ENCODE measurements at places on chromosomes 4 and X.
A peak's percentile ranks its signal among the peaks of the same experiment; 100 is the strongest.

GRCh38 chr4:54976682-54977081 lies 148.7 kb downstream of the KDR start:
- no peak for DNase-seq

GRCh38 chr4:26131711-26132110 lies 189.1 kb upstream of the RBPJ start:
- no peak for DNase-seq

DNA sequence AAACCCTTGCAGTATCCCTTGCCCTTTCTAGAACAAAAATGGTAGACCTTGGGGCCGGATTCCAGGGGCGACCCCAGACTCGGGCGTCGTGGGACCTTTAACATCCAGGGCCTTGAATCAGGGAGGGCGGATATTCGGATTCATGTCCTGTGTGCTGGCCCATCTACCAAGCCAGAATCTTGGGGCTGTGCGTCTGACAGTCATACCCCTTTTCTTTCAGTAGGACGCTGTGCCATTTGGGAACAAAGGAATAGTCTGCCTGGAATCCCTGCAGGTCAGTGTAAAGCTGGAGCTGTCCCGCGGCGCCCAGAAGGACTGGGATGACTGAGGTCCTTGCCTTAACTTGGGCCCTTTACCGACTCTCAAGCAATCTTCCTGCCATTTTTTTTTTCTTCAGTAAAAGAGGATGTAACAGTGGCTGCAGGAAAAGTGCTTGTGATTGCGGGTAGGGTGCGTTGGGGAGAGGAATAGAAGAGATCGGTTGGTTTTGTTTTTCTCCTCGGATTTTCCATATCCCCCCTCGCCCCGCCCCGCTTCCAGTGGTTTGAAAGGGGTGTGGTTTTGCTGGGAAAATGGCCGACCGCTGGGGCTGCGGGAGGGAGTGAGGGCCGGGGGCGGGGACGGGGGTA lies 518 bp downstream of the ARMCX1 start:
- peak; percentile 3 for DNase-seq

- no peak for DNase-seq
These were observed 34.4 kb downstream of the ARHGEF38 start for GRCh38 chr4:105586638-105587328.

DNA sequence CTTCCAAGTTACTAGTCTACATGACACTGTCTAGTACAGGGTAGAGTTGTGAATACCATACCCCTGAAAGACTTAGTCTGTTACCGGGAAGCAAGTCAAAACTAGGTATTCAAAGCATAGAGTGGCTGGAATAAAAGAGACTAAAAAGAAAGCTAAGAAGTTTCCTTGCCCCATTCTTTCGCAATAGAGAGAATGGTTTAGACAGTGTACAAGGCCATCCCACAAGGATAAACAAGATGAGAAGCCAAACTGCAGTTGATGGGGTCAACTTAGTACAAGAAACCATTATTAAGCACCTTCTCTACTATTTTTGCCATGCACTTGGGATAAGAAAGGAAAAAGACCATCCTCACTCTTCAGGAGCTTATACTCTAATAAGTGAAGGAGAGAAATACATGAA lies 30.3 kb downstream of the AMMECR1 start:
- DNase-seq: peak; percentile 49

- DNase-seq: no peak
These were observed 570.3 kb downstream of the ADGRL3 start for GRCh38 chr4:61770456-61770855.

- DNase-seq: no peak
These were observed 4.8 kb downstream of the TBC1D14 start for GRCh38 chr4:6914448-6914847.

DNA sequence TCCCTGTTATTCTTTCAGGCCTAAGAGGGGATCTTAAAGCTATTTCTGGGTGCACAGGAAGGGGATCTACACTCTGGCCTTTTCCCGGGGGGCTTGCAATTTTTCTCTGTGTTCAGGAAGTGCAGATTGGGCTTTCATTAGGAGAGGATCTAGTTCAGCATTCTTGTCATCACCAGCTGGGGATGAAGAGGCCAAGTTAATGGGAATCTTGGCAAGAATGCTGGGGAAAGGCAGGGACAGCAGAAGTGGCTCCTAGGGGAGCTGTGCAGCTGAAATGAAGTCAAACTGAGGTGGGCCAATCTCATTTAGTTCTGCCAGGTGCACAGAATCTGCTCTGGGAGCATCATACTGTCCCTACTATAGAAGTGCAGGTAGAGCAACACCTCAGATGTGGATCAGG lies 40.9 kb upstream of the ESX1 start:
- DNase-seq: no peak

DNA sequence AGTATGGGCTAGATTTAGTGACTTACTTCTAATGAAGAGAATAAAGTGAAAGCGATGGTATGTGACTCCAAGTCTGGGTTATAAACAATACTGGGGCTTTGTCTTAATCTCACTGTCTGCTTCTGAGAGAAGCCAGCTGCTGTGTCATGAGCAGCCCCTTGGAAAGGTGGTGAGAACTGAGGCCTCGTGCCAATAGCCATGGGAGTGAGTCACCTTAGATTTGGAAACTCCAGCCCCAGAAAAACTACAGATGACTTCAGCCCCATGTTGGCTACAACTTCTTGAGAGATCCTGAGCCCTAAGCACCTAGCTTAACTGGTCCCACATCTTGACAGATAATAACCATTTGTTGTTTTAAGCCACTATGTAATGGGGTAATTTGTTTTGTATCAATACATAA lies 77.6 kb downstream of the CWH43 start:
- no peak for DNase-seq

GRCh38 chrX:104270212-104270611 lies 15.5 kb upstream of the ESX1 start:
- no peak for DNase-seq

Data from skeletal muscle cell (primary cell).